ENCODE measurements at places on chromosomes 16 and 17. TPM values are rescaled to one million over a fixed set of nuclear protein-coding genes. Genes with fewer than 3 reads are reported as not detected.

DNA sequence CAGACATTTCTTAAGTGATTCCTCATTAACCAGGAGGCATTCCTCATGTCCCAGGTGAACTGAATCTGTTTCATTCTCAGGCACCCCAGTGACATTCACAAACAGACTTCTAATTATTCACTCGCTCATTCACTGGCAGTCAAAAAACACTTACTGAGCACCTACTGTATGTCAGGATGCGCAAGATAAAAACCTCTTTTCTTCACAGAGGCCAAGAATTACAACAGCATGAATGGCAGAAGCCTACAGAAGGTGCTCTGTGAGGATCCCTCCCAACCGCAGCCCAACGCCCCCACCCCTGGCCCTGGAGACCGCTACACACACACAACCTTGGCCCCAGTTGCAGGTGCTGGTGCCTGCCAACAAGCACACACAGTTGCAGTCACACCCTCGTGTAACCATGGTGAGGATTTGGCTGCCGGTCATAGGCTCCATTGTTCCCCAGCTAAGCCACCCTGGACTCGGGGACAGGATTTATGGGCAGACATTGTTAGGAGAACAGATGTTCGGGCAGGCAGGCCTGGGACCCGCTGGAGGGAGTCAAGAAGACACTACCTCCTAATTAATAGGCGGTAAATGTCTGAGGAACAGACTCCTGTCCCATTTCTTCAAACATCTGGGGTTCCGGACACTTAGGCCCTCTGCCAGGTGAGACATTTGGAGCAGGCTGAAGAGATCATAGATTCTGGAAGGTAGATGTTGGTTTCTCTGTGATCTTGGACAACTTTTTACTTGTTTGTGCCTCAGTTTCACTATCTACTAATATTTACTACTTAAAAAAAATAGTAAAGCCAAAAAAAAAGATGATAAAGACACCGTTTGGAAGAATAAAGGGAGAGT lies 43.2 kb downstream of the CUEDC1 start:
- peak; percentile 98 for DNase-seq
- peak overlapping the region; percentile 71 for H3K27ac ChIP-seq
- H3K4me3 ChIP-seq, result no peak overlapping the region
- H3K4me1 ChIP-seq, result peaks cover 65% of the 10 kb centered on the region
- H3K36me3 ChIP-seq, result no peaks in the 10 kb centered on the region

DNA sequence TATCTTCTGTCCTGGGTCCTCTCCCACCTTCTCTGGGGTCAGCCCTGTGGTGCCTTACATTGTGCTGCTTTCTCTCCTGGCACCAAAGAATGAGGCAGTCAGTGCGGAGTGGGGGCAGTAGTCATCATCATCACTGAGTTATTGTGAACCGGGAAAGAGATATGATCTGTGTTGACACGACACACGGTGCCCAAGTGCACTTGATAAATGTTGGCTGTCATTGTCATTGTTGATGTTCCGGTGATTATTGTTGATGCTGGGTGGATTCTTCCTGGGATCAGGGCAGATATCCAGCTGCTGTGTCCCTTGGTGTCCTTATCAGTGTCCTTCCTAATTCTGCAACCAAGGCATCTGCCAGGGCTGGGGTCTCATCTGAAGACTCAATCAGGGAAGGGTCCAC lies 121.7 kb downstream of the ABCC6 start:
- no peaks in the 10 kb centered on the region for H3K27me3 ChIP-seq
- H3K4me1 ChIP-seq, result peaks cover 1% of the 10 kb centered on the region
- no peaks in the 10 kb centered on the region for H3K36me3 ChIP-seq
- no peak overlapping the region for H3K4me3 ChIP-seq
- H3K27ac ChIP-seq, result no peak overlapping the region
- no peak for DNase-seq

GRCh38 chr17:4232168-4232813 lies 31.5 kb downstream of the ANKFY1 start:
- DNase-seq, result no peak
- H3K27ac ChIP-seq, result no peak overlapping the region
- peaks cover 10% of the 10 kb centered on the region for H3K4me1 ChIP-seq
- no peak overlapping the region for H3K4me3 ChIP-seq
- peaks cover 23% of the 10 kb centered on the region for H3K36me3 ChIP-seq

DNA sequence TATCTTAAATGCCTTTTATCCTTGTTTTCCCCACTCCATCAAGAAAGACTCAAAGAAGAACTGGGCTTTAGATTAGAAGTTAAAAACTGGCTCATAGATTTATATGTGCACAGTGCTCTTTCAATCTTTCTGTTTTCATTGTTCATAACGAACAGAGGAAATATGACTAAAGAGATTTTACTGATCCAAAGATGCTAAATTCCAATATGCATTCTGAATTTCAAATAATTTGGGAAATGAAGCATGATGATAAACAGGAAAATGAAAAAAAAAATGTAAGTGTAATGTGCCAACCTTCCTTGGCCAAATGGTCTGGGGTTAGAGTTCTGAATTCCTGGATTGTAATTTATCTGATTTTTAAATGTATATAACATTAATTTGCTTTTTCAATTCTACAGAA lies 25.0 kb upstream of the SMIM36 start:
- no peaks in the 10 kb centered on the region for H3K36me3 ChIP-seq
- H3K4me1 ChIP-seq, result no peaks in the 10 kb centered on the region
- no peaks in the 10 kb centered on the region for H3K27me3 ChIP-seq

Gene CD300E
- 0.09 TPM for total RNA-seq
